ENCODE measurements at places on chromosomes 1 and 21.

- no peak for DNase-seq
Observed at GRCh38 chr1:6373961-6374720, 19.4 kb downstream of the ACOT7 start.

DNA sequence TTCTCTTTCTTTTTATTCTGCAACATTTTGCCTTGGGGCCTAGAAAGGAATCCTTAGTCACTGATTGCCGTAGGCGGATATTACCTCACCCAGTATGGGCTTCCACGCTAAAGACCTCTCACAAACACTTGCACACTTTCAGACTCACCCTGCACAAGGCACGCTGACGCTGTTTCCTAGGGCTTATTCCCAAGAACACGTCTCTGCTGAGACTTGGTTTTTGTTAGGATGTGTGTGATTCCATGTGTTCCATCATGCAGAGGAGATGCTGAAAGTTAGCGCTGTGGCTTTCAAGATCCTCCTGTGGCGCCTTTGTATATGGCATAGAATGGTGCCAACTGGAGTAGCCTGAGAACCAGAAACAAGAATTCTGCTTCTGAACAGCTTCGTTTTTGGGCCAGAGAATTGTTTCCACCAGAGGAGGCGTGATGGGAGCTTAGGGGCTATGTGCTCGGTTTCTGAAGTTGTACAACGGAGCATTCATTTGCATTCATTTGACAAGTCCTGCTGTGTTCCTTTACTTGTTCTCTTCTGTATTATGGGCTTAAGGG lies 297.0 kb downstream of the DISC1 start:
- no peak for DNase-seq

DNA sequence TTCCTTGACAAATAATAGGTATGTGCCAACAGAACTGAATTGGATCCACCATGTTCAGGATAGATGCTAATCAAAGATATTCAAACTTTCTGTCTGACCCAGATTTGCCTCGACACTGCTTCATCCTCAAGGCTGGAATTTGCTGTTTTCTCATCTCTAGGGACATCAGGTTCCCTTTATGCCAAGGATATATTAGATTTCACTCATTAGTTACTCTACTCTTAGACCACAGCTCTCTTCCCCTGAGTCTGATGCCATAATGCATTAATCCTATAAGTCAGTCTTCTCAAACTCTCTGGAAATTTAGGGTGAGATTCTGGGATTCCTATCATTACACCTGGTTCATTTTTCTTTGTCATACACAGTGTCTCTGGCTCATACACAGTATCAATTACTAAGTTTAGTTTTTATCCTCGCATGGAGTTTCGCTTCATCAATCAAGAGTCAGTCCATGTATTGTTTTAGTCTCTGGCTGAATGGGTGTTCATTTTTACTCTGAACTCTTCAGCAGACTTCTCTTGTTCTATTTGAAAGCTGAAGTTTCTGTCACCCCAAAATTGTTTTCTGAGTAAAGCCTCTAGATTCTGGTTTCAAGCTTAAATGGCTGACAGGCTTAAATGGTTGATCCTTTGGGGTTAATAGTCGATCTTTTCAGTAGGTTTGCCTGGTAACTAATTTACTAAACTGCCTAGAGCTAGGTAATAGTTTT lies 9.3 kb upstream of the DCAF6 start:
- no peak for DNase-seq

GRCh38 chr1:92211166-92211565 lies 6.5 kb upstream of the C1orf146 start:
- DNase-seq, result peak; percentile 87

DNA sequence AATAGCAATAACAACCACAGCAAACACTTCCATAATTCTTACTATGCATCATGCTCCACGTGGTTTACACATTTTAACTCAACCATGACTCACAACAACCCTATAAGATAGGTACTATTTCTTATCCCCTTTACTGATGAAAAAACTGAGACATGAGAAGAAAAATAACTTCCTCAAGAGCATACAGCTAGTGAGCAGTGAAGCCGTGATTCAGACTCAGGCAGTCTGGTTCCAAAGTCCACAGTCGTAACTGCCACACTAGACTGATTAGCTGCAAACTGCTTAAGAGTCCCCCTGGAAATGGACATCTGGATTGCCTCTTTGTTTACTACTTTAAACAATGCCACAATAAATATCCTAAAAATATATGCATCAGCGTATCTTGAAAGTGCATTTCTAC lies 55.7 kb downstream of the PLD5 start:
- DNase-seq, result no peak

DNA sequence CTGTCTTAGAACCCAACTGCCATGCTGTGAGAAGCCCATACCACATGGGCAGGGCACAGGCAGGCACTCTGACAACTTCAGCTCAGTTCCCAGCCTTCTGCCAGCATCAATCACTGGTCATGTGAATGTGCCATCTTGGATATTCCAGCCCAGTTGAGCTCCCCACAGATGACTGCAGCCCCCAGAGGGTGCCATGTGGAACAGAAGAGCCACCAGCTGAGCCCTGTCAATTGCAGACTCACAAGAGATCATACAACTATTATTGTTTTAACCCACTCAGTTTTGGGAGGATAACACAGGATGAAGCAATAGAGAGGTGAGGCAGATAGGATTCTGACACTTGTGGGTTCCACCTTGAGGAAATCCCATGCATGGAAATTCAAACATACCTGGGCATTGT lies 78.4 kb upstream of the ZBTB40 start:
- no peak for DNase-seq

DNA sequence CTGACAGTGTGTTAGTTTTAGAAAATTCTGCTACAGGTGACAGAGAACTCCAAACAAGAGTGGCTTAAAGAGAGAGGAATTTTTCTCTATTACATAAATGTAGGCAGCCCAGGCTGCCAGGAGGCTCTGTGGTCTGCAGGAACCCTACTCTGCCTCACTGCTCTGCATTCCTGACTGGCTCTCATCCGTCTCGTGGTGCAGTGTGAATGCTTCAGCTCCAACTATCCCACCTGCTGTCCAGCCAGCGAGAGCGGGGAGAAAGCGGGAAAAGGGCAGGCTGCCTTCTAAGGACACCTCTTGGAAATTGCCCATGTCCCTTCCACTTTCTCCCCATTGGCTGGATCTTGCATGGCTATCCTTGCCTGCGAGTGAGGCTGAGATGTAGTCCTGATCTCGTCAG lies 131.3 kb downstream of the PEX14 start:
- peak; percentile 71 for DNase-seq

DNA sequence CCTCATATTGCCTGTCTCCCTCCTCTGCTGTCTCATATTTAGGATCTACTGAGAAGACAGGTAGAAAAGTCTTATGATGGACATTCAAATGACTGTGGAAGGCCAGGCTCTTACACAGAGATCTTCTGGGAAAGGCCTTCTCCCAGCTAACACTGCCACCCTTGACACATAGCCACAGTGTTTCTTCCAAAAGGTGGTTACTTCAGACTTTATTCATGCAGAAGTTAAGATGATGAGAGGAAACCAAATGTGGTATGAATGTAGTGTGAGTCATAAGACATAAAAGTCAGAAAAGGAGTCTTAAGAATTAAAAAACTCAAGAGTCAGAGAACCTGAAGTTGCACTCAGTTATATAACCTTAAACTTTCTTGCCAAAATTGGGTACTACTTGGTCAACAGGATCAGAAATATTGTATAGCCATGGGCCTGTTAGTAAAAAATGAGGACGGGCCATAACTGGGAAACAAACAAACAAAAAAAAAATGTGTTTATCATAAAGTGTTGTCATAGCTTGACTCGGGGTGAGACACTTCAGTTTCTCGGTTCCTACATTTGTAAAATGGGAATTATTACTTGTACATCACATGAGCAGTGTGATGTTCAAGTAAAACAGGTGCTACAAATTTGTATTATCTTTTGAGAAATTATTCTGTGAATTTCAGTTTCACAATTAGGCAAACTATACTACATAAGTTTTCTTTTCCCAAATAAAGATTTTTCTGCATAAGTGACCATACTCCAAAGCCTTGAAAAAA lies 1.2 kb upstream of the DENND1B start:
- peak; percentile 97 for DNase-seq

- no peak for DNase-seq
Observed at GRCh38 chr1:25583519-25584370, 32.8 kb upstream of the MAN1C1 start.

GRCh38 chr21:40179166-40179565 lies 311.9 kb downstream of the PCP4 start:
- no peak for DNase-seq
